ENCODE measurements at places on chromosomes 7 and 10. TPM values are rescaled to one million over a fixed set of nuclear protein-coding genes. Genes with fewer than 3 reads are reported as not detected.

DNA sequence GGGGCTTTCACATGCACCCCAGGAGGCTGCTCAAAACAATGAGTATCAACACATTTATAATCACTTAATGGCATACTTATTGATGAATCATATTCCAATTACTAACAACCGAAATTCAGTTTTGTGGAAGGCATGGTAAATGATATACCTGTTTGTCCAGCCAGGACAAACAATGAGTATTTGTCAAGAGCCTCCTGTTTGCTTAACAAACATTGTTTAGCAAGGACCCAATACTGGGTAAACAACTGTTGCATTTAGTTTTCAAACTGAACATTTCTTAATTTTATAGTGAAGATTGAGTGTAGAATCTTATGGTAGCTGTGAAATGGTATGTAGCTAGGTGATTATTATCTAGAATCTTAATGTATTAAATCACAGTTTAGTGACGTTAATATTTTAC, 473.7 kb downstream of the ATRNL1 start:
- no peak overlapping the region for H3K4me3 ChIP-seq
- no peak overlapping the region for H3K27ac ChIP-seq
- DNase-seq, result no peak

- H3K27me3 ChIP-seq, result no peaks in the 10 kb centered on the region
- H3K27ac ChIP-seq, result no peak overlapping the region
- H3K4me1 ChIP-seq, result peaks cover 24% of the 10 kb centered on the region
- H3K36me3 ChIP-seq, result peaks cover 19% of the 10 kb centered on the region
- H3K4me3 ChIP-seq, result no peak overlapping the region
Observed at GRCh38 chr10:6612371-6612770, 32.3 kb upstream of the PRKCQ start.

DNA sequence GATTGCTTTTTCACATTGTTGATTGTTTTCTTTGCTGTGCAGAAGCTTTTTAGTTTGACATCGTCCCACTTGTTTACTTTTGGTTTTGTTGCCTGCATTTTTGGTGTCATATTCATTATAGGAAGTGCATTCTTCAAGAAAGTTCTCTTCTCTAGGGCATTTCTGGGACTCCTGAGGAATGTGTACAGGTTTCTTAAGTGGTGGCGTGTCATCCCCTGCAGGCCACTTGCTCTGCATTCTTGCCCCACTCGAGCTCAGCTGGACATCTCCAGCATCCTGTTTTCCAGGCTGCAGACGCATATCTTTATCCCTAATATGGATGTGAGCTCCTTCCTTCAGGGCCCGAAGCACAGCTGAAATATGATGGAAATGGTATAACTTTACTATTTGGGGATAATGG, 255.6 kb upstream of the HABP2 start:
- no peak overlapping the region for H3K27ac ChIP-seq
- H3K4me3 ChIP-seq, result no peak overlapping the region
- no peaks in the 10 kb centered on the region for H3K36me3 ChIP-seq
- no peaks in the 10 kb centered on the region for H3K4me1 ChIP-seq
- H3K27me3 ChIP-seq, result no peaks in the 10 kb centered on the region

- H3K36me3 ChIP-seq, result no peaks in the 10 kb centered on the region
- no peak overlapping the region for H3K4me3 ChIP-seq
- H3K4me1 ChIP-seq, result peaks cover 3% of the 10 kb centered on the region
- no peak overlapping the region for H3K27ac ChIP-seq
- DNase-seq, result no peak
- no peaks in the 10 kb centered on the region for H3K27me3 ChIP-seq
Observed at GRCh38 chr10:100325158-100325557, 4.9 kb downstream of the PKD2L1 start.

- no peak overlapping the region for H3K4me3 ChIP-seq
- DNase-seq, result no peak
- H3K4me1 ChIP-seq, result no peaks in the 10 kb centered on the region
- no peaks in the 10 kb centered on the region for H3K27me3 ChIP-seq
- no peaks in the 10 kb centered on the region for H3K36me3 ChIP-seq
Observed at GRCh38 chr7:30814700-30815387, 43.6 kb downstream of the MINDY4 start.

GRCh38 chr10:13382703-13383398, 34.8 kb upstream of the SEPHS1 start:
- H3K27me3 ChIP-seq, result peaks cover 5% of the 10 kb centered on the region
- no peaks in the 10 kb centered on the region for H3K36me3 ChIP-seq
- H3K27ac ChIP-seq, result no peak overlapping the region

Gene HSPA14
- total RNA-seq, result 17.6 TPM

Gene TRIM50
- total RNA-seq, result not detected

Data from naive thymus-derived CD4-positive, alpha-beta T cell (primary cell).